CD14-positive monocyte (primary cell): ENCODE measurements at places on chromosomes 1 and 21.

- peak; percentile 16 for DNase-seq
Measured at GRCh38 chr21:36976882-36977651, 10.6 kb upstream of the HLCS start.

DNA sequence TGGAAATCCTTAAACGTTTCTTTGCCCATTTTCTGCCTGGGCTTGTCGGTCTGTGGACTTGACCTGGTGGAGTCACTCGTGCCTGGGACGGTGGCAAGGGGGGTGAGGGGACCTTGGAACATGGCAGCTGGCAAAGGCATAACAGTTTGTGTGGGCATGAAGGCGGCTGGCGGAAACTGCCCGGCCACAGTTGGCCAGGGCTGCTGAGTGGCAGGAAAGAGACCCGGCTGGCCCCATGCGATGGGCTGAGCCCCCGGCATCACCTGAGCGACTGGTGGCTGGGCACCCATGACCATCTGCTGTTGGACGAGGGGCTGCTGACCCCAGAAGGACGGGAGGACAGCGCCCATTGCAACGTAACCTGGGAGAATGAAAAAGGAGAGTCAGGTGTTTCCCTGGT lies 49.3 kb upstream of the C8B start:
- no peak for DNase-seq

GRCh38 chr1:224874775-224875174 lies 54.7 kb upstream of the DNAH14 start:
- DNase-seq, result no peak

GRCh38 chr1:175204330-175204729 lies 11.8 kb upstream of the KIAA0040 start:
- no peak for DNase-seq

- DNase-seq, result no peak
Measured at GRCh38 chr1:23799255-23799569, 1.3 kb downstream of the GALE start.

DNA sequence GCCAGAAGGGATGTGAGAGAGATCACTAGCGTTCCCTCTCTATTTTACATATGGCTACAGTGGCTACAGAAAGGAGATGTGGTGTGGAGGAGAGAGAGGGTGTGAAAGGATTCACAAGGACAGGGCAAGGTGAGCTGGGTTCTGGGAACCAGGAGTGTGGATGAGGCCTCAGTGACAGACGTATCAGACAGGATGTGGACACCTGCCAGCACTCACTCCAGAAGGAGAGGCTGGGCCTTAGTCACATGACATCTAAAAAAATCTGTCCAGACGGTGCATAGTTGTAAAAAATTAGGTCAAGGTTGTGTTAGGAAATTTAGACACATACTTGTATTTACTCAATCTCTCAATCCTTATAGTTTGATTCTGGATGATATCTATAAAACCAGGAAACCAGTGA lies 10.6 kb downstream of the TRIM67 start:
- no peak for DNase-seq

DNA sequence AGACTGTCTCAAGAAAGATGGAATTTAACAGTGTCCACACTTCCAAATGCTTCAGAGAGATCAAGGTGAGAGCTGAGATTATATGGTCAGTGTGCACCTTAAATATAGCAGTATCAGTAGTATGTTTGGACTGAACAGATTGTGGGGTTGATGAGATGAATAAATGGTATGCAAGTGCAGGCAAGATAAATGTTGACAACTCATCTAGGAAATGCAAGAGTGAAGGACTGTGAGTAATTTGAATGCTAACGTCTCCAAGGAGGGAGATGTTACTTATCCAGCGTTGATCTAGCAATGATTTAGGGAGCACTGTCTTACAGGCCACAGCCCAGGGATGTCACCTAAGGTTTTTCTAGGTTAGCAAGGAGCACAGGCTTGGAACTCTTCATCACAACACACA lies 170.7 kb upstream of the GALNT2 start:
- no peak for DNase-seq

DNA sequence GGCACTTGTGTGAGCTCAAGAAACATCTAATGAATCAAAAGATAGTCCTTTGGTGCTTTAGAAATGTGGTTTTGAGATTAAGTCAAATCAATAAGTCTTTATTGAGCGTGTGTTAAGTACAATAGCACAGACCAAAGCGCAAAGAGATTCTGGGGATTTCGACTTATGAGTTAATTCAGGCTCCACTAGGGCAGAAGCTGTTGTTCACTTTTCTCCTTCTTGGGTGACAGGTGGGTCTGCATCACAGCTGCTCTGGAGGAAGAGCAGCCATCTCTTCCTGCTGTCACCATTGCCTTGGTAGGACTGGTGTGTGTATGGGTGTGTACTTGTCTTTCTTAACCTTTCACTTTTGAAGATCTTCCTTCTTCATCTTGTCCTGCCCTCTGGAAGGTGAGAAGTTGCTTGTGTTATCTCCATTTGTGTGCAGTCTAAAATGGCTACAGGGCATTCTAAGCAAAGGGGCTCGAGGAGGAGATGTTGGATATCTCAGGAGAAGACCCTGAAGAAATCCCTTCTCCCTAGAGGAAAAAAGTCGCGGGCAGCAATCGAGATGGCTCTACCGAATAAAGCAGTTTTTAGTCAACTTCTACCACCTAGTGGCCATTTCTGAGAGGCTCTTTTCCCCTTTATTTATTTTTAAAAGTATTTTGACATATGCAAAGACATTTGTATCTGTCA lies 22.9 kb upstream of the DISC1 start:
- peak; percentile 70 for DNase-seq

GRCh38 chr1:224535641-224536040 lies 80.5 kb upstream of the CNIH3 start:
- DNase-seq, result no peak

GRCh38 chr1:81887421-81888144 lies 86.8 kb downstream of the ADGRL2 start:
- no peak for DNase-seq

DNA sequence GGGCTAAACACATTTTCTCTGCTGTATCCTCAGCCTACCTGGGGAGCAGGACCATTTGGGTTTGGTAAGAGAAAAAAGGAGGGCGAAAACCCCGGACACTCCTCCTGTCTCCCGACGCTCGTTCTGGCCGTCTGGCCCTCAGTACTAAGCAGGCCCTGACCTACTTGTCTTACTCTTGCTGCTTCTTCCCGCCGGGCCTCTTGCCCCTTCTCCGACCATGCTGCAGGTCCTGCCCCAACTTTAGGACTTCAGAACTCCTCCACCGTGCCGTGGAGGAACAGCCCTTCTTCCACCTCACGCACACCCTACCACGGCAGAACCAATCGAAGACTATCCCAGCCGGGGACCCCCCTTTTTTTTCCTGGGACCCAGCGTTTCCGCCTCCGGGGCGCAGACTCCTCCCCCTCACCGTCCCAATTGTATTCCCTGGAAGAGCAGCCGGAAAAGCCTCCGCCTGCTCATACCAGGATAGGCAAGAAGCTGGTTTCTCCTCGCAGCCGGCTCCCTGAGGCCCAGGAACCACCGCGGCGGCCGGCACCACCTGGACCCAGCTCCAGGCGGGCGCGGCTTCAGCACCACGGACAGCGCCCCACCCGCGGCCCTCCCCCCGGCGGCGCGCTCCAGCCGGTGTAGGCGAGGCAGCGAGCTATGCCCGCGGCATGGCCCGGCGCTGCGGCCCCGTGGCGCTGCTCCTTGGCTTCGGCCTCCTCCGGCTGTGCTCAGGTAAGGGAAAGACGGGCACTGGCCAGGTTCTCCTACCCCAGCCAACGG lies at the start of gene CHRNB2:
Gene CHRNB2 (plus strand): TSS at position 393 of the 771 bp plus-strand sequence. CDS start 267 bp downstream, at position 660.
- DNase-seq, result peak; percentile 23

DNA sequence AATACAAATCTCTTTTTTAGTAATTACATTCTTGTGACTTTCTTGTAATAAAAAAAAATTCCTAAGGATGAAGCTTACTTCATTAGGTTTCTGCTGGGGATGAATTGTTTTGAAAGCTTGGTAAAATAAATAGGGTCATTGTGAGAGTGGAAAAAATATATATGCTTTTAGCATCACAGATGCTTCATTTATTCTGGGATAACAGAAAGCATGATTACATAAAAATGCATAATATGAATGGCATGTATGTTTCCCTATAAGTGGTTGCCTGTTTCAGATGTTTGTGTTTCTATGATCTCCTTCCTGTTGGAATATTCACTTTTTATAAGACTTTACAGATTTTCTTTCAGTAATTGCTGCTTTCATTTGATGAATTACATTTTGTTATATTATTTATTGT lies 42.3 kb downstream of the HMCN1 start:
- DNase-seq, result no peak

DNA sequence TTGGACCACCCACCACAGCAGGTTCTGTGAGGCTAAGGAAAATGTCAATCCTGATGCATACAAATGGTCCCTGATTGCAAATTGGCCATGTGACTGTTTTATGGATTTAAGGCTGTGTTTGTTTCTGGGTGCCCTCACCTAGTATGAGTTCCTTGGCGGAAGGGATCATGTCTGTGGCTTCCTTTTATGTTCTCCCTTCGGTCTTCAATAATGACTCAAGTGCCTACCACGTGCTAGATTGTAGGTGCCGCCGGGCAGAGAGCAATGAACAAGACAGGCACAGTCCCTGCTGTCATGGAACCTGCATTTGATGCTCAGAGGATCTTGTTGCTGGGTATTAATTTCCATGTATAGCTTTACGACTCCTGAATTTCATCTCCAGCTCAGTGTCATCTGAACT lies 9.8 kb upstream of the VWA5B1 start:
- DNase-seq, result no peak

DNA sequence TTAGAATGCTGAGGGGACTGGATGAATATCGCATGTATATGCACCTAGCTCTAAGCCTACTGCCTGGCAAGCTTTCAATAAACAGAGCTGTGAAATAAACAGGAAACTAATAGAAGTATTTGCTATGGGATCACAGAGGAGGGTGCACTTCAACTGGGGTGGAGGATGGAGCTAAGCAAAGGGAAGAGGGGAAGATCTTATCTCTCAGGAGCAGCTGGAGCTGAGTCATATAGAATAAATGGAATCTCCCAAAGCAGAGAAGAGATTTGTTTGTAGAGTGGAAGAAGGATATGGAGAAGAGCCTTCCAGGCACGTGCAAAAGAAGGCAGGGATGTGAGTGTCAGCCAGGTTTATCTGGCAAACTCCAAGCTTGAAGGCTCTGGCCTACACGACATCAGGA lies 17.0 kb upstream of the KCNA10 start:
- DNase-seq, result no peak

DNA sequence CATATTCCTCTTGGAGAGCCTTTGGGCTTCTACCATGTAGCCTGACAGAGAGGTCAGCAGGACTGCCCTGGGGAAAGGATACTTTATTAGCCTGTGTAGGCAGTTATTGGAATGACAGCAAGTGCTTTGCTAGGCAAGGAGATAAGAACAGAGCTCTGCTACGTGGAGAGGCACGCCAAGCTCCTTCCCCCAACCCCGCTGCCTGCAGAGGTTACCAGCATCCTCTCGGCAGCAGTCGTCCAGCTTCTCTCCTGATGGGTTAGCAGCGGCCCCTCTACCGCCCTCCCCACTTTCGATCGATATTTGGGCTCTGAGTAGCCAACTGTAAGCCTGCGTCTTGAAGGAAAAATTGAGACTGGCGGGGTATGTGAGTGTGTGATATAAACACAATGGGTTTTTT lies 122.3 kb downstream of the DHRS3 start:
- DNase-seq, result no peak

GRCh38 chr21:43190951-43191350 lies 22.1 kb downstream of the CRYAA start:
- DNase-seq, result no peak

DNA sequence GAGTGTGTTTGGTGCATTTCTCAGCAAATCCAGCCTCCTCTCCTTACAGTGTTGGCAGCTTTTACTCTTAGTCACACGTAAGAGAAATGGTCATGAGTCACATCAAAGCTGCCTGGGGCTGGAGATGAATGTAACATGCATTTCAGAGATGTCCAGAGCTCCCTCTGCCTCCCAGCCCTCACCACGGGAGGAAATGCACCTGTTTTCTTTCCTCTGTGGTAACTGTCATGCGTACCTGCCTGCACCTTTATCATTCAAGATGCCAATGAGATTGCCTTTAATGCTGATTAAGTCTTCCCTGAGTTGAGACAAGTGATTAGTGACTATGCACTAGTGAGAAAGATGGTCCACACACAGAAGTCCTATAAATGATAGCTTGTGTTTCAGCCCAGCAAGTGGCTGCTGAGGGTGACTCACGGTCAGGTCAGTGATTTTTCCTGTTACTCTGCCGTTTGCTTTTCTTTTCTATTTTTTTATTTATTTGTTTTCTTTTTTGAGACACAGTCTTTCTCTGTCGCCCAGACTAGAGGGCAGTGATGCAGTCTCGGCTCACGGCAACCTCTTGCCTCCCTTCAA lies 277.3 kb upstream of the FMN2 start:
- no peak for DNase-seq

DNA sequence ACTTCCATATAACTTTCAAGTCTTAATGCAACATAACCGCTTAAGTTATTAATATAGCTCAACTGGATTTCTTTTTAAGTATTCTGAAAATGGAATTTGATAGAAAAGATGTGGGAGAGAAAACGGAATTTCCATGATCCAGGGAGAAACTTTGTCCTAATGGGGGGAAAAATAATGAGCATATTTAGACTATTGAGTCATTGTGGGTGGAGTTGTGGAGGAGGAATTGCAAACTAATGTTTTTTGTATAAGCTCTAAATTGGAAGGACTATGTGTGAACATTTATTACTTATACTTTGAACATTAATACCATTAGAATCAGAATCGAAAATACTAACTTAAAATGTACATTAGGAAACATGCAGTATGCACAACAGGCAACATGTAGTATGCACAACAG lies 159.9 kb upstream of the NEGR1 start:
- DNase-seq, result no peak

DNA sequence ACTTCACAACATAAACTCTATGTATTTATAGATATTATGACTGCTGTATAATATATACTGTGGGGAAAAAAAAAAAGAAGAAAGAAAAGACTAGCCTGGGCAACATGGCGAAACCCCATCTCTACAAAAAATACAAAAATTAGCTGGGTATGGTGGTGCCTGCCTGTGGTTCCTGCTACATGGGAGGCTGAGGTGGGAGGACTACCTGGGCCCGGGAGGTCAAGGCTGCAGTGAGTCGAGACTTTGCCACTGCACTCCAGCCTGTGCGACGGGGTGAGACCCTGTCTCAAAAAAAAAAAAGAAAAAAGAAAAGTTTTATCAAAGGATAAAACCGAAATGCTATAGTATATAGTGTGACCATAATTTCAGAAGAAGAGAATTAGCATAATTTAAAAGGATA lies 2.7 kb downstream of the EXOC8 start:
- no peak for DNase-seq

- no peak for DNase-seq
Measured at GRCh38 chr21:38944402-38944801, 138.7 kb downstream of the ETS2 start.

GRCh38 chr1:36787312-36787913 lies 246.9 kb downstream of the GRIK3 start:
- no peak for DNase-seq

- peak; percentile 16 for DNase-seq
Measured at GRCh38 chr1:156816561-156817328, at the start of gene SH2D2A. Gene SH2D2A (minus strand): TSS chr1:156816848. CDS start chr1:156816708, 140 bp downstream.

- no peak for DNase-seq
Measured at GRCh38 chr21:29449306-29449950, 150.7 kb downstream of the BACH1 start.

DNA sequence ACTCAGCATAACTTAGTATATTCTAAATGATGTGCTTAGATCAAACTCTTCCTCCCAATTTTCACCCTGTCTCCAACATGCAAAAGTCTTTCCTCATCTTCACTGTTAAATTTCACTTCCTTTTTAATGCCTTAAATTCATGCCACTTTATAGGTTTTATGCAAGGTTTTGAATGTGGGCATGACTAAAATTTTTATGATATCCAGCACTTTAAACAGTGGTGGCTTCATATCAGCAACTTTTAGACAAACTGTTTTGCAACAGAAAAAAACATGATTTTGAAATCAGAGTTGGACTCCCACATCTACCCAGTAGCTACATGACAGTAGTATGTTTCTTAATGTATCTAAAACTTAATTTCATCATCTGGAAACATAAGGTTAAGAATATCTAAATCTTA lies 84.7 kb upstream of the ZP4 start:
- peak; percentile 10 for DNase-seq
